Gastrocnemius medialis (tissue), 4 donors: ENCODE measurements at places on chromosomes 2 and 18. TPM values are rescaled to one million over a fixed set of nuclear protein-coding genes. Genes with fewer than 3 reads are reported as not detected.

Gene RAB6C
- total RNA-seq, result not detected

Gene DIPK1C
- not detected for total RNA-seq

Gene CNOT11
- 42.0 TPM for total RNA-seq

Gene HOXD11
- total RNA-seq, result 0.24 TPM

Gene LOXHD1
- total RNA-seq, result not detected

Gene ANO7
- total RNA-seq, result 0.10 TPM

Gene HOXD8
- 12.0 TPM for total RNA-seq

Gene PROKR1
- 0.09 TPM for total RNA-seq

Gene PLEK
- total RNA-seq, result 4.7 TPM

Gene EML6
- 2.7 TPM for total RNA-seq

Gene RAX
- total RNA-seq, result not detected

Gene CCDC74A
- total RNA-seq, result 0.46 TPM

GRCh38 chr18:46415532-46416252 is 241.3 kb downstream of the LOXHD1 start:
- H3K36me3 ChIP-seq, result no peaks in the 10 kb centered on the region
- H3K27ac ChIP-seq, result no peak overlapping the region
- H3K4me3 ChIP-seq, result no peak overlapping the region
- H3K4me1 ChIP-seq, result peaks cover 72% of the 10 kb centered on the region
- no peaks in the 10 kb centered on the region for H3K27me3 ChIP-seq
- DNase-seq, result no peak

- no peaks in the 10 kb centered on the region for H3K4me1 ChIP-seq
- H3K27ac ChIP-seq, result no peak overlapping the region
- H3K4me3 ChIP-seq, result no peak overlapping the region
- H3K36me3 ChIP-seq, result no peaks in the 10 kb centered on the region
- H3K27me3 ChIP-seq, result peaks cover 2% of the 10 kb centered on the region
- no peak for DNase-seq
Observed at GRCh38 chr2:224286923-224287322, 115.0 kb downstream of the FAM124B start.

DNA sequence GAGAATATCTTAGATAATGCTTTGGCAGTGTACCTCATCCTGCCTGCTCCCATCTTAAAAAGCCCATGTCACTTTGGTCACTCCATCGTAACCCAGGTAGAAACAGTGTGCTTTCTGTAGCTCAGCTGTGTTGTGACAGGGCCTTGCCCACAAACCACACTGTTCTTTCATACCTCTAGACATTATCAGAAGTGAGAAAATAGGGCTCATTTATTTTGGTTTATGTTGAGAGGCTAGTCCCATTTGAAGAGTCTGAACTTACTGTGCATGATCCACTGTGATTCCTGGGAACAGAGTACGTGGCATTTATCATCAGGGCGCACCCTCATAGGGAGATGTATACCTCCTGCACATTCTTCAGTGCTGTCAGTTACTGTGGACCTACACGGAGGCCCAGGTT is 69.7 kb downstream of the FEZ2 start:
- peaks cover 33% of the 10 kb centered on the region for H3K4me1 ChIP-seq
- no peaks in the 10 kb centered on the region for H3K36me3 ChIP-seq
- H3K4me3 ChIP-seq, result no peak overlapping the region
- DNase-seq, result no peak

DNA sequence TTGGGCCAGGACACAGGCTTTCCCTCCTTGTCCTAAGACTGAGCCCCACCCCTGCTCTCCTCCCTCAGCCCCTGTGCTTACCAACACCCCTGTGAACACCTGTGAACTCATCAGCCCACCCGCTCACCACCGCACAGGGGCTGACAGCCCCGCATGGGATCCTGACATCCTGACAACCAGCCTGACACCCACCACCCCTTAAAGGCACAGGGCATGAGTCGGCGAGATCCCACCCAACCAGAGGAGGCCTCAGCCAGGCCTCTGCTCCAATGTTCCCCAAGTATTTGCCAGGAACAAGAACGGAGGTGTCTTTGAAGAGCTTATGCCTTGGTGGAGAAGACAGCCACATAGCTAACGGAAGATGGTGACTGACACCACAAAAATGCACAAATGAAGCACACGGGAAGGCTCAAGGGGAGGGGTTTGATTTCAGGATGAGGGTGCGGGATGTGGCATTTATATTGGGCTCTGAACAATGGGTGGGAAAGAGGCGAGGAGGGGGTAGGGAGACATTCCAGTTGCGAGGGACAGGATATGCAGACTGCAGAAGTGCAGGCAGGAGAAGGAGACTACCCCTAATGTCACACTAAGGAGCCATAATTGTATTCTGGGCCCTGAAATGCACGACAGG is 11.0 kb downstream of the RAB11FIP5 start:
- no peaks in the 10 kb centered on the region for H3K27me3 ChIP-seq
- no peak for DNase-seq
- peaks cover 11% of the 10 kb centered on the region for H3K4me1 ChIP-seq
- no peak overlapping the region for H3K27ac ChIP-seq
- no peaks in the 10 kb centered on the region for H3K36me3 ChIP-seq

DNA sequence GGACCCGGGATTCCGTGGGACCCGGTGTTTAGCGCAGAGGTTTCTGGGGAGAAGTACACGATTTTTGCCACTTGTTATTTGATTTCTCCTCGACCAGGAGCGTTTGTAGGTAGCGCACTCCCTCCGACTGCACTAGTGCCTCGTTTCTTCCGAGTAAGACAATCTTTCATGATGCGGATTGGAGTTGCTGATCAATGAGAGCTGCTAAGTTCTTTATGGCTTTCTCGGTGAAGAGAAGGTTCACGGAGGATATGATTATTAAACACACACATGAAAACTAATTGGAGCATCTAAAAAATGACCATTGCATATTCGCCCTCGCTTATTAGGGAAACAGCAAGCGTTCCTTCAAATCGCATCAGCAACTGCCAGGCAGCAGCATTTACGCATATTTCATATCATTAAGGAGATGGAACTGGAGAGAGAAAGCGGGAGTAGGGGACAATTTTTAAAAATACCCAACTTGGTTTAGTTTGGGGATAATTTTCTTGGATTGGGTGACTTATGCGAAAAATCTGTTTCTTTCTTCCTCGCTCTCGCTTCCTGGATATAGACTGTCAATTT is 616 bp downstream of the EML6 start:
- H3K27ac ChIP-seq, result peak overlapping the region; percentile 84
- peaks cover 11% of the 10 kb centered on the region for H3K4me1 ChIP-seq
- no peaks in the 10 kb centered on the region for H3K27me3 ChIP-seq

DNA sequence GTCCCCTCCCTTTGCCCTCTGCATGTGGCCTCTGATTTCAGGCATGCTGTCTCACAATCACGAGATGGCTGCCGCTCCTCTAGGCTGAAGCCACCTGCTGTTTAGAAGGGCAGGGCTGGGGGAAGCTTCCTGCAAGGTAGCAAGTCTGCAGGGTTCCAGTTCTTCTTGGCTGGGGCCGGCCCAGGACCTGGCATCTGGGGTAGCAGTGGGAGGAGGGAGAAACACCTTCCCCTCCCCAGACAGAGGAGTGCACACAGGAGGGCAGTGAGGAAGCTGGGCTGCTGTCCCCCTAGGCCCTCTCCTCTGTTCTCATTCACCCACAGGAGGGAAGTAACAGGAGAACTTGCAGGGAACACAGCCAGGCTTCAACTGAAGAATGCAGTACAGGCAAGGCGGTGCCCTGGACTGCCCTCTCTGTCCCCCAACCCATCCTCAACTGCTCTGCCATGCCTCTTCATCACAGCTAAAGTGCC is 345.9 kb upstream of the HS6ST1 start:
- no peaks in the 10 kb centered on the region for H3K36me3 ChIP-seq
- no peak overlapping the region for H3K4me3 ChIP-seq
- no peaks in the 10 kb centered on the region for H3K27me3 ChIP-seq

DNA sequence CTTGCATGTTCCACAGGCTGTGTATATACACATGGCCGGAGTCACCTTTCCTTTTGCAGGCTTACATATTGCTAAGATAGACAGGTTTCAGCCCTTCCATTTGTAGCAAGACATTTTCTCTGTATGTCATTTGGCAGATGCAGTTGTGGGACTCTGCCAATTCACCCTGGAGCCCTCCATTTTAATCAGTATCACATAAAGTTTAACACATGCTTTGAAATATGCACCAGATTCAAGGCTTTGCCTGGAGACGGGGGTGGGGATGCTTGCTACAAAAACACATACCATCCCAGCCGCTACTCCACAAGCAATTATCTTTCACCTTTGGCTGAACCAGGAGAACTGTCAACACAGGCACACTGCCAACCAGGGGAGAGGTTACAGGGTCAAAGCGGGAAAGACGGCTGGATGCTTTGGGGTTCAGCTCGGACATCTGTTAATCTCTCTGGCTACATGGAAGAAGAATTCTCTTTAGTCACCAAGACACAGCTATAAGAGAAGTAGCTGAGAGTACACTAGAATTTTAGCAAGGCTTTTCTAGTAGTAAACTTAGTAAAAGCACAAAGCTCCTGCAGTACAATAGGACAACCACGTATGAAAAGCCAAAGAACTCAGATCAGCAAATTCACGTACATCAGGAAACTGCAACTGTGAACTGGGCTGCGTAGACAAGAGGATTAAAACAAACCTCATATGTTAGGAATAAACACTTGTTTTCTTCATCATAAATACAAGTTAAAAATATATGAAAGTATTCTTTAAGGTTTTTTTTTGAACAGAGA is 130.9 kb downstream of the EXOC6B start:
- no peaks in the 10 kb centered on the region for H3K27me3 ChIP-seq
- peaks cover 23% of the 10 kb centered on the region for H3K4me1 ChIP-seq
- no peaks in the 10 kb centered on the region for H3K36me3 ChIP-seq
- no peak for DNase-seq
- H3K4me3 ChIP-seq, result no peak overlapping the region
- H3K27ac ChIP-seq, result no peak overlapping the region

DNA sequence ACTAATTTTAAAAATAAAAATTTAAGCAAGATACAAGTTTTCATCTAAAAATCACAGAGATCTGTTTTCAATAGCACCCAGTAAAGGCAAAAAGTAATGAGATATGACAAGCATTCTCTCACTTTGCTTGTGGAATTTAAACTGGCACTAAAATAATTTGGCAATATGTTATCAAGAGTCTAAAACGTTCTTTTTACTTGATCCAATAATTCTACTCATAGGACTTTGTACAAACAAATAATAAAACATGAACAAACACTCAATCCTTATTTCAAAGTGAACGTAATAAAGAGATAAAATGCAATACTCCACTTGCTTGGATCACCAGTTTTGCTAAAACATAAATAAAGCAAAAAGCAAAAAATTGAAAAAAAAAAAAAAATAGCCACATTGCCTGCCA is 30.4 kb downstream of the PIAS2 start:
- no peaks in the 10 kb centered on the region for H3K4me1 ChIP-seq
- no peak overlapping the region for H3K27ac ChIP-seq
- no peak overlapping the region for H3K4me3 ChIP-seq
- no peaks in the 10 kb centered on the region for H3K27me3 ChIP-seq
- no peaks in the 10 kb centered on the region for H3K36me3 ChIP-seq

- H3K36me3 ChIP-seq, result no peaks in the 10 kb centered on the region
- H3K27me3 ChIP-seq, result no peaks in the 10 kb centered on the region
- DNase-seq, result no peak
- no peak overlapping the region for H3K4me3 ChIP-seq
- peaks cover 85% of the 10 kb centered on the region for H3K4me1 ChIP-seq
Observed at GRCh38 chr18:58287353-58288274, 243.6 kb downstream of the NEDD4L start.

- peaks cover 8% of the 10 kb centered on the region for H3K4me1 ChIP-seq
- DNase-seq, result no peak
- no peaks in the 10 kb centered on the region for H3K27me3 ChIP-seq
Observed at GRCh38 chr2:216559625-216560156, 61.0 kb downstream of the RPL37A start.

DNA sequence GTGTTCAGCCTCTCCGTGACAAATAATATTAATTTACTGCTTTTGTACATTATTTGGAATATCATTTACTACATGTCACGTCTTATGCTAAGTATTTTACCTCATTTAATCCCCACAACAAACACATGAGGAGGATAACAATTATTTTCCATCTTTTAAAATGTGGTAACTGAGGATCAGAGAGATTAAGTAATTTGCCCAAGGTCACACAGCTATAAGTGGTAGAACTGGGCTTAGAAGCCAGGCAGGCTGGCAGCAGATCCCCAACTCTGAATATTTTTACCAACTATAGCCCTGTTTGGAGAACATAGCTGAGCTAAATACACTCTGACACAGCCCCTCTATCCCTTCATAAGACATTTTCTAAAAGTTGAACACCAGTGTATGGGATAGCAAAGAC is 24.1 kb downstream of the AP1S3 start:
- no peaks in the 10 kb centered on the region for H3K36me3 ChIP-seq
- no peak for DNase-seq
- H3K4me3 ChIP-seq, result no peak overlapping the region
- no peak overlapping the region for H3K27ac ChIP-seq

DNA sequence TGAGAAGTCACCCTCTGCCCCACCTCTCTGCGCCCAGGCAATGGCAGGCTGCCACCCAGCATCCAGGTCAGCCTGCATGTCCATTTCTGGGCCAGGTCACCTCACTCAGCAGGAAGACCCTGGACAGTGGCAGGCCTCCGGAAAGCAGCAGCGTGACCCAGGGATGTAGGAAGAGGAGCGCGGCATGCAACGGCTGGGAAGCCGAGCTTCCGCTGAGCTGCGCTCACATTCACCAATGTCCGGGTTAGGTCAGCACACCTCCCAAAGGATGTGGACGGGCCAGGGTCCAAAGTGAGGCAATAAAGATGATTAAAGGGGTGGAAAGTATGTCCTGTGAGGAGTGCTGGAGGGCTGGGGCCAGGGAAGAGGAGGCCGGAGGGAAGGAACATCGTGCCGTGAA is 174.5 kb downstream of the CTIF start:
- H3K27ac ChIP-seq, result peak overlapping the region; percentile 37
- peaks cover 26% of the 10 kb centered on the region for H3K4me1 ChIP-seq
- H3K4me3 ChIP-seq, result no peak overlapping the region
- peak; percentile 70 for DNase-seq
- no peaks in the 10 kb centered on the region for H3K36me3 ChIP-seq
- H3K27me3 ChIP-seq, result no peaks in the 10 kb centered on the region

DNA sequence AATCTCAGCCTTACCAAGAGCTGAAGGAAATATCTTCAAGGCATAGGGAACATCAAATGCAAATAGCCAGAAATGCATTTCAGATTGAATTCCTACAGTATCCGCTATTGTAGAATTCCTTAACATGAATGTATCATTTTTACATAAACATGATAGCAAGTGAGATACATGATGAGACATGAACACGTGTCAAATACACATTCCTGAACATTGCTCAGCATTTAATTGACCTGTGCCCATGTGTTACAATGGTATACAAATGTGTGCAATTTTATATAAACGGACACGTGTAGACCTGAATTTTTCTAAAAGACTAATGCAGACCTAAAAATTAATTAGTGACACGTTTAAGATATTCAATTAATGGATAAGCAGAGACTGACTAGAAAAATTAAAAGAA is 133.0 kb upstream of the TLK1 start:
- H3K4me3 ChIP-seq, result no peak overlapping the region
- H3K36me3 ChIP-seq, result no peaks in the 10 kb centered on the region
- no peaks in the 10 kb centered on the region for H3K4me1 ChIP-seq
- H3K27me3 ChIP-seq, result no peaks in the 10 kb centered on the region

DNA sequence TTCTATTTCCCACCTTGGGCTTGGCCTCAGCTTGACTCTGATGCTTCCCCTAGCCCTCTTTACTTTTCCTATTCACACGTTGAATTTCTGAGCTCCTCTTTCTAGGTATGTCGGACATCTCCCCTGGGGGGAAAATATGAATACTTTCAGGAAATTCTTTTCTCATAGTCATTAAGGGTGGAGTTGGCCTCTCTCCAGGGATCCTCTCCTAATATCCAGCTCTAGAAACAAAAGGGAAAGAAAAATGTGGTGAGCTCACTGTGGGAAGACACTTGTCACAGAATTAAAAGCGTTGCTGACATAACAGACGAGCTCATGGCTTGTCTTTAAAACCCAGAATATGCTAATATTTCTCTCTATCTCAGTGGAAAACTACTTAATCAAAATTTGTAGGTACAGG is 132.7 kb upstream of the MEX3C start:
- no peak for DNase-seq
- no peak overlapping the region for H3K27ac ChIP-seq
- H3K4me3 ChIP-seq, result no peak overlapping the region
